ENCODE measurements at places on chromosomes 1 and 21.

- no peak for DNase-seq
Measured at GRCh38 chr1:210728437-210729149, 399.9 kb downstream of the HHAT start.

DNA sequence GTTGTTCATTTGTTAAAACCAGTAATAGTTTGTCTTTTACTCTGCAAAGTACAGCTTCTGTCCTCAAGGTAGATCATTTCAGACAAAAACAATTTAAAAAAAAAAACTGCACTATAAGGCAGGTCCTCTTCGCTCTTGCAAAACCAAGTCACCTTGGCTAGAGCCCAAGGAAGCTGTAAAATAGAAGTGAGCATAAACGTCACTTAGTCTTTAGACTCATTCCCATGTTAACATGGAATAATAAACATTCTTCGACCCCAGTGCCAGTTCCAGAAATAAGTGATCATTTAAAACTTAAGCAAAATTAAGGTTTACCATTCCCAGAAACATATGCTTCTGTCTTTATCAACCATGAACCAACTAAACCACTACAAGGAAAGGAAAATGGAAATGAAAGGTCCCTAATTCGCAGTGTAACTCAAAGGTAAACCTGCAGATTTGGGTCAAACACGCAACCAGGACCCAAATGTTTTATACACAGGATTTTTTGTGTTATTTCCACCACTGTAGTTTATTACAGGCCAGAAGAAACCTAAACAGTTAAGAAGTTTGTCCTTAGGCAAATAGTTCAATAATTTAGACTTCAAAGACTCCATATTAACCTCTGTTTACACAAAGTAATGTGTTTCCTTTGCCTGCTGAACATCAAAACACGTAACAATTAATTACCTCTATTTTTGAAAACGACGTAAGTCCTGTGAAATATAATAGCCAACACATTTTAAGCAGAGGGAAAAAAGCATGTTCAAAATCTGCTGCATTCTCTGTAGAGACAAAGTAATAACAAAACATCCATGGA lies 54.6 kb downstream of the TGFBR3 start:
- no peak for DNase-seq

- no peak for DNase-seq
Measured at GRCh38 chr1:35988237-35988636, 57.3 kb downstream of the AGO3 start.

DNA sequence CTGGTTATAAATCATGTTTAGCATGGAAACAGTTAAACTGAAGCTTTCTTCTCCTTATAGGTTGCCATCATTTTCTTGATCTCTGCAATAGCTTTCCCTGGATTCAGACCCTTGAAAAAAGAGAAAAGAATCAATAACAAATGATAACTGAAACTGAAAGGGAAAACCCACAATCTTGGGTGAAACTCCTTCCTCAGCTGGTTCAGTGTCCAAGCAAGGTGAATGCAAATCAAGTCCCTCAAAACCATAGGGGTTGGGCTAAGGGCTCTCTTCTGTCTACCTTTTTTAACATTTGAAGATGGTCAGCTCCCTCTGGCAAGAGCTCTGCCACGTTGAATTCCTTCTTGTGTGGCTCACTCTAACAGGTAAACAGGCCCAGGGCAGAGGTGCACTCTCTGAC lies 7.1 kb upstream of the ATP13A2 start:
- no peak for DNase-seq

DNA sequence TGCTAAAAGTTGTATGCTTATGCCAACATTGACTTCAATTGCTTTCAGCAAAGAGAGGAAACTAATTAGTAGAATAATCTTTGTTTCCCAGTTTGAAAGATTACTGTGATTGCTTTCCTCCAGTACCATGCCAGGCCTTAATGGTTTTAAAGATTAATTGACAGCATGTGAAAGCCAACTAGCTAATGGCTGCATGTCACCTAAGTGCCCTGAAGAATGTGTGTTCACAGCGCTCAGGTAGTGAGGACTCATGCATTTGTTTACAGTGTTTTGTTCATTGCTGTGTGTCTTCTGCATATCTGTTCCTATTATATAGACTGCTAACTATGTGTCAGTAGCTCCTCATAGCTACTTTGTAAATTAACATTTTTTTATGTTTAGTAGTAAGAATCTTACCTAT lies 335.6 kb downstream of the LRRIQ3 start:
- no peak for DNase-seq

DNA sequence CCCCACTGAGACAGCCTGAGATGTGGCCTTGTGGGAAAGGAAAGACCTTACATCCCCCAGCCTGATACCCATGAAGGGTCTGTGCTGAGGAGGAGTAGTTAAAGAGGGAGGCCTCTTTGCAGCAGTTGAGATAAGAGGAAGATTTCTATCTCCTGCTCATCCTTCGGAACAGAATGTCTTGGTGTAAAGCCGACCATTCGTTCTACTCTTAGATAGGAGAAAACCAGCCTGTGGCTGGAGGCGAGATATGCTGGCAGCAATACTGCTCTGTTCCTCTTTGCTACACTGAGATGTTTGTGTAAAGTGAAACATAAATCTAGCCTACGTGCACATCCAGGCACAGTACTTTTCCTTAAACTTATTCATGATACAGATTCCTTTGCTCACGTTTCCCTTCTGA lies 1.5 kb upstream of the CCDC27 start:
- DNase-seq: no peak

DNA sequence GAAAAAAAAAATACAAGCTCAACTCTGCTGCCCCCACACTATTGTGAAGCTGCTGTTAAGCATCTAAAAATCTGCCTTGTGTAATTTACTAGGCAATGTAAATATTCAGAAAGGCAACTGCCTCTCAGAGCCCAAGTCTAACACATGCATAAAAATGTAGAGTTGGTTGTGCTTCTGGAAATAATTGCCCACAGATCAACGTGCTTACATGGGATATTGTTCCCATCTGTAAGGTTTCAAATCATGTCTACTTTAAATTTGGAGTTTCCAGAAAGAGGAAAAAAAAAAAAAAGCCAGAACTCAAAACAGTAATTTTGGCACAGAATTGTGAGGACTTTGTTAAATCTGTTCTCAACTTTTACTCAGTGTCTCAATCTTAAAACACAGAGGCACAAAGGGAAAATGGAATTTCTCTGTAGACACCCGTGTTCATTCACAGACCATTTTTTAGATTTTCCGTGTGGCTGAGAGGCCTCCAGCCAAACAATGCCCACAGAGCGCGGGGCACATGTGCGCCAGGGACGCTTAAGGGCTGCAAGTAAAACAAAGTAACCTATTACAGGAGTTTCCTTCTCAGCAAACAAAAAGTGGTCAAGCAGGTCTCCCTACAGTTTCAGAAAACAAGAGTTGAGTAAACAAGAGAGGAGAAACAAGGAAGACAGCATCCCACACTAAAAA lies 115.5 kb downstream of the RERE start:
- no peak for DNase-seq

GRCh38 chr1:52057255-52057654 lies 1.2 kb downstream of the BTF3L4 start:
- no peak for DNase-seq

DNA sequence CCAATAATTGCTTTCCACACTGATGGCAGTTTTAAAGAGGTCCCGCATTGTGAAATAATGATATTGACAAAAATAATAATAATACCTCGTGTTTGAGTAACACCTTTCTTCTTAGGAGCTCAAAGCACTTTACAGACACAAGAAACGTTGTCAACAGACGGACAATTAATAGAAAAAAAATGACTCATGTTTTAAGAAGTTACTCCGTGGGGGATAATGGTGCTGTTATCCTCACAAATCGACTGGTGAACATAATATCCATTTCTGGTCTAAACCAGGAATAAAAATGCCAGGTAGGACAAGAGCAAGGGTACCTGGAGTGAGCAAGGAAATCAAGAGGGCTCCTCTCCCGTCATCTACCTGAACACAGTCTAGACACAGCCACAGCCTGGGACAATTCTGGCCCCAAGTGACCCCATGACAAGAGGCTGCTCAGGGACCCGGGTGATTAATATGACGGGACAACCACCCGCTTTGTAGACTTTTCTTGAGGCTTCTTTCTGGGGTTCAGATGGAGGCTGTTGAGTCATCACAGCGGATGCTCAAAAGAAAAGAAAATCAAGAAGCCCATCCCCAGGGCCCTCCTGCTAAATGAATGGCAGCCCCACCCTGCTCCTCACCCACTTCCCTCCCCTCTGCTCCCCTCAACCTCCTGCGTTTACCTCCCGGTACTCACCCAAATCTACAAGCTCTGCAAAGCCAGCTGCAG lies 146.2 kb upstream of the IRF2BP2 start:
- no peak for DNase-seq

GRCh38 chr1:111487133-111487532 lies 13.3 kb downstream of the C1orf162 start:
- DNase-seq: no peak
